Suppressor macrophage (primary cell): ENCODE measurements at places on chromosomes 11 and 22.

DNA sequence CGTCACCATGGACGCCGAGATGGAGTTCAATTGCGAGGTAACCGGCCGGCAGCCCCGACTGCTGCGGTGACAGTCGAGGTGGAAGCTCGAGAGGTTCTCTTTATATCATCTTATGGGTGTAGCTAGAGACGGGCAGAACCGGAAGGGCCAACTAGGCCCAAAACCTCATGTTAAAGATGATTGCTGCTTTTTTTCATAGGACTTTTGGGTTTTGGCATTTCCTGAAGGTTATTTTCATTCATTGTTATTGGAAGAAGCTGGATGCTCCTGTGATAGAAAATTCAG is 585 bp downstream of the NF2 start:
- no peak for DNase-seq

- peak; percentile 77 for DNase-seq
These were observed 3.6 kb downstream of the HPS4 start for GRCh38 chr22:26479792-26480610.

- DNase-seq: no peak
These were observed 11.5 kb downstream of the TSPAN32 start for GRCh38 chr11:2313051-2313951.

- DNase-seq: no peak
These were observed 61.8 kb downstream of the MCHR1 start for GRCh38 chr22:40741116-40741515.

- DNase-seq: no peak
These were observed 935.7 kb downstream of the BRD1 start for GRCh38 chr22:48891688-48892577.
